ENCODE measurements at places on chromosomes 12 and 14.

- DNase-seq, result no peak
Observed at GRCh38 chr14:44898551-44898950, 63.2 kb downstream of the KLHL28 start.

- DNase-seq, result no peak
Observed at GRCh38 chr14:55045087-55045486, 6.4 kb upstream of the MAPK1IP1L start.

GRCh38 chr12:13044906-13045299 lies 722 bp downstream of the FAM234B start:
- no peak for DNase-seq

DNA sequence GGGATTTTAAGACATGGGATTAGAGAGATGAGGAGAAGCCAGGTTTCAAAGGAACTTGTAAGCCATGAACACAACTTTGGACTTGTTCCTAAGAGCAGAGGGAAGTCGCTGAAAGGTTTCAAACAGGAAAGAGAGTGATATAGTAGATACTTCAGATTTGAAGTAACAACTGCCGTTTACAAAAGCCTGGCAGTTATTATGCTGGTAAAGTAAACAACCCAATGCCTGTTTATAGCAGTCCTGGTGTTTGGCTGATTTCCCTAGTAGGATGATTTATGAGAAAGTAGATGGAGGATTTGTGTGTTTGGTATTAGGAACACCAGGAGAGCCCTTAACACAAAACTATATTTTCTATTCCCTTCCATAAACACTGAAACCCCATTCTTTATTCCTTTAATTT lies 285.7 kb downstream of the RMST start:
- no peak for DNase-seq

- no peak for DNase-seq
Observed at GRCh38 chr12:52850681-52851080, 1.9 kb upstream of the KRT78 start.

GRCh38 chr14:104132981-104133380 lies 5.4 kb upstream of the KIF26A start:
- no peak for DNase-seq

DNA sequence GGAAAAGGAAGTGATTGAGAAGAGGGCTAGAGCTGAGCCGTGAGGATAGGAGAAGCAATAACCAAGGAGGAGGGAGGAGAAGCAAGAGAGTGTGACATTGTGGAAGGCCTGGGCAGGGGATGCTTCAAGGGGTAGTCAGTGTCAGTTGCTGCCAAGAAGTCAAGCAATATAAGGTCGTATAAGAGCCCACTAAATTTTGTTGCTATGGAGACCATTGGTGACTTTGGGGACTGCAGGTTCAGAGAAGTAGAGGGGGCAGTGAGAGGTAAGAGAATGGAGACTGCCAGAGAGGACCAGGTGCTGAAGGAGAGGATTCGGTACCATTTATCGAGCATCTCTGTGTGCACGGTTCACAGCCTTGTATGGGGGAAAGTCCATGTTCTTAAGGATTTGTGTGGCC lies 3.1 kb upstream of the ATXN3 start:
- DNase-seq, result no peak

DNA sequence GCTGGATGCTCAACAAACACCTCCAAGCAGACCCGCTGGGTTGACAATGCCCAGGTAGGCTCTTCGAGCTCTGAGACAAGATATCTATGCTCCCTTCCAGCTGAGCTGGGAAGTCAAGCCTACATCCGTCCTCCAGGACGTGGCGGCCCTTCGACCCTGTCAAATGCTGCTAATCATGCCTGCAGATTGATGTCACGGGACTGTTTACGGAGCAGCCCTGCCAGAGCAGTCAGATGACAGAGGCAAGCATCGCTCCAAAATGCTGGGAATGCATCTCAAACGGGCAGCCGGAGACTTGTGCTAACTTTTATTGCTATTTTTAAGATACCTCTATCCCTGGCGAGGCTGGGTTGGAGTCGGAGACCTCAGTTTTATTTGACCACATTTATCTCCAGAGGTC lies 139.2 kb downstream of the NTF3 start:
- DNase-seq, result no peak

GRCh38 chr12:76874491-76875190 lies 4.2 kb downstream of the CSRP2 start:
- no peak for DNase-seq

GRCh38 chr14:91303091-91303923 lies 58.8 kb upstream of the GPR68 start:
- DNase-seq, result no peak

- DNase-seq, result no peak
Observed at GRCh38 chr12:116222358-116222757, 55.1 kb downstream of the MED13L start.

GRCh38 chr14:72611506-72611905 lies 282.4 kb downstream of the DPF3 start:
- no peak for DNase-seq
